Fibroblast of lung (primary cell): ENCODE measurements at places on chromosomes 5 and 9. TPM values are rescaled to one million over a fixed set of nuclear protein-coding genes. Genes with fewer than 3 reads are reported as not detected.

DNA sequence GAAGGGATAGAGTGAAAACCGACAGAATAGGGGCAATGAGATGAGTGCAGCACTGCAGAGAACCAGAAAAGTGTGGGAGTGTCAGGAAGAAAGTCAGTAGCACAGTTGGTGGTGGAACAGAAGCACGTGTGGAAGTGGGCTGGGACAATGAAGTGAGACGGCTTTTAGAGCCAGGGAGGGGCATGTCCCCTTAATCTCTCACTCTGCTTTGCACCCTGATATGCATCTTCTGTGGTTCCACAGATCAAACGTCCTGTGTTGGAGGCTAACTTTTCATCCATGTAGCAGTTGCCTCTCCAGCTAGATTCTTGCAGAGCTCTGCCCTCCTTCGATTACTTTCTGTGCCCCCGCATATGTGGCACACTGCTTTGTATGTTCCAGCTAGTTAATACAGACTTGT, 163.6 kb downstream of the DOCK8 start:
- no peak for DNase-seq

- peak; percentile 20 for DNase-seq
These were observed 200.3 kb downstream of the TLE1 start for GRCh38 chr9:81489046-81489445.

- DNase-seq, result no peak
These were observed 15.0 kb downstream of the S1PR3 start for GRCh38 chr9:89006267-89006666.

DNA sequence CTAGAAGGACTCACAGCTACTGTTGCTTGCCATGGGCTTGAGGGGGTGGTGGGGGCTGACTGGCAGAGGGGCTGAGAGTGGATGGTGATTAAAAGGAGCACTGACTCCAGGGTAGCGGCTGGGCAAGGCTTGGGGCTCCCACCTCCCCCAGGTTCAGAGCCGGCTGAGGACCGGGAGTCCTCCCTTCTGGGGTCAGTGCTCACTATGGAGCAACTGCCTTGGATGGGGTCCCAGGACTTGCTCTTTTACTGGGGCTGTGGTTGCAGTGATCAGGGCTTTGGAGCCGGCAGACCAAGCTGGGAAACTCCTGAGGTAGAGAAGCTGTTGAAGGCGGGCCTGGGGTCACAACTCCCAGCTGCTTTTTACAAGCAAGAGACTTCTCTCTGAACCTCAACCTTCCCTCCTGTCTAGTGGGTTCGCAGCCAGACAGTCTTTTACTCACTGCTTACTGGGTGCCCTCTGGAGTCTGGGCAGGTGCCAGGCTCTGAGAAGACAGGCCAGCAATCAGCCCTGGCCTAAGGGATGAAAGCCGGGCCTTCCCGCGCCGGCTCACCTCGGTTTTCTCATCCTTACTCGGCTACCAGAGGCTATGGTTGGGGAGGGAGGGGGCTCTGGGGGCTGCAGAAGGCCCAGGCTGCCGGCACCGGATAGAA, 795 bp upstream of the ASS1 start:
- peak; percentile 20 for DNase-seq

DNA sequence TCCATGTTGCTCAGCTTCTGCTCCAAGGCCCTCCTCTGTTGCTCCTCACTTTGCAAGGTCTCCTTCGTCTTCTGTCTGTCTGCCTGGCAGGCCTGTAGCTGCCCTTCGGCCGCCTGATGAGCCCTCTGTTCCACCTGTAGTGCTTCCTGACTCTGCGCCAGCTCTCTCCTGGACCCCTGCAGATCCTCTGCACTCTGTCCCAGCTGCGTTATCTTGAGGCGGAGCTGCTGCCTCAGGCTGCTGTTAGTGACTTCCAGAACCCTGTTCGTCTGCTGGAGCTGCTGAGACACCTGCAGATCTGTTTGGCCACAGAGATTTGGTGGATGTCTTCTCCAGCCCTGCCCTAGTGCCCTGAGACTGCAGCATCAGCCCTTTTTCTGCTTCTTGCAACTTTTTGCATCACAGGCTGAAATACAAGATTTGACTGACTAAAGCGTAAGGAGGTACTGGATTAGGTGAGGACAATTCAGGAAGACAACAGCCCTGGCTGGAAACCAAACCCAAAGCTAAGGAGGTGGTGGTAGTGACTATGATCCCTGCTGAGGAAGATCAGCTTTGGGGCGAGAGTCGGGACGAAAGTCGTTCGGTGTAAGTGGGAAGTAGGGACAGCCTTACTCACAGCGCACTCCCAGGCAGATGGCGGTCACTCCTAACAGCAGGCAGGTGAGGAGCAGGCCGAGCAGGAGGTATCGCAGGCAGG, 2.1 kb downstream of the CD72 start:
- DNase-seq, result no peak

GRCh38 chr5:149271195-149271715, 404 bp upstream of the AFAP1L1 start:
- DNase-seq, result no peak

GRCh38 chr5:82772281-82772680, 304.9 kb downstream of the TMEM167A start:
- DNase-seq, result no peak

DNA sequence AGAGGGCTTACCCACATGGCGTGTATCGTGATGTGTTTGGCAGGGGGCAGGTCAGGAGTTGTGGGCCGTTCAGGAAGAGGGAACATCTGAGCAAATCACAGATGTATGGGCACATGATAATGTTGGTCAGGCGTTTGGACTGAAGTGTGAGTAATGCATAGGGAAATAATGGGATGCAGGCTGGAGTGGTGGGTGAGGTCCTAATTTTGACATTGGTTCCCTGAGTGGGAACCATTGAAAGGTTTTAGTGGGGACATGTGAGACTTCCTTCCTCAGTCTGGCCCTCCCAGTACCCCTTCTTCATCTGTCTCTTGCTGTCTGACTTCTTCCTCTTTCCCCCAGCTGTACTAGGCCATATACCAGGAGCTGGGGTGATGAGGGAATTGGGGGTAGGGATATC, 7.6 kb downstream of the OTULIN start:
- no peak for DNase-seq

DNA sequence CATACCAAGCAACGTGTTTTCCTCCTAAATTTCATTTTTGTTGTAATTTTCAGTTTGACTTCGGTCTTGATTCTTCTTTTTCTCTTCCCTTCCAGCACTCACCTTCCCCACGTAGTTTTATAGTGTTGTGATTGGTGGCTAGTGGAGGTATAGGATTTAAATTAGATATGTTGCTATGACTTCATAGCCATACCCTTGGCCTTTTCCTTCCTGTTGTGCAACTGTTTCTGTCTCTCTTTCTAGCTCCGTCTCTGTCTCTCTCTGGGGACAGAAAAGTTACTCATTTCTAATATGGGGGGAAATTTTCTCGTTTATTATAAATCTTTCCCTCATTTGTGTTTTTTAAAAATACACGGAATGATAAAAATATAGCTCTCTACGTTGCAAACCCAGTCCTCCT, 20.6 kb upstream of the C5orf24 start:
- DNase-seq, result no peak

DNA sequence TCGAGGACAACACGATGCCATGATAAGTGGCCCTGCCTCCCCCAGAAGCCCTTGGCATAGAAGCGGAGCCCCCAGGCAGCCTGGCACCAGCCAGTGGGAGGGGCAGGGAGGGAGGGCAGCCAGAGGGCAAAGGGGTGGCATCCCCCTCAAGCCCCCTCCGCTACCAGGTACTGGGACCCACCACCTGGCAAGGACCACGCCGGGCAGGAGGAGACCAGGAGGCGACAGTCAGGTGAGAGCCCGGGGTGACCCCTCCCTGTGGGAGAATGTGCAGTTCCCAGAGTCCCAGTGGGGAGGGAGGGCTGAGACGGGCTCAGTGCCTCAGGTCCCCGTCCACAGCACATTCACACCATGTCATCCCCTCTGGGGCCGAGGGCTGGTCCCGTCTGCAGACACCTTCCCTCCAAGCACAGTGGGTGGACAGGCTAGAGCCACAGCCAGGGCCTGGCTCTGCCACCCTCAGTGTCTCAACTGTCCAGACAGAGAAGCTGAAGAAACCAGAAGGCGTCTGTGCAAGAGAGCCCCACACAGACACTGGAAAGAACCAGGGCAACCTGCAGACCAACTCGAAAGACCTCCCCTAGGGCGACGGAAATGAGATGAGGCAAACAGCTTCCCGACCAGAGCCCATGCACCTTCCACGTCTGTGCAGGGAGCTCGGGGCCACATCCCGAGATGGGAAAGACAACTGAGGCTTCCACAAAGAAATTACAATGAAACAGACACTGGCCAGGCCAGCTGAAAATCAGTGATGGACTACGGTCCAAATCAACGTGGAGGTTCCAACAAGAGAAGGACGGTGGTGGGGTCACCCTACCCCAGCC, 11.1 kb downstream of the BRD3 start:
- DNase-seq, result no peak

- no peak for DNase-seq
These were observed 211.0 kb upstream of the PANK3 start for GRCh38 chr5:168790002-168790635.

DNA sequence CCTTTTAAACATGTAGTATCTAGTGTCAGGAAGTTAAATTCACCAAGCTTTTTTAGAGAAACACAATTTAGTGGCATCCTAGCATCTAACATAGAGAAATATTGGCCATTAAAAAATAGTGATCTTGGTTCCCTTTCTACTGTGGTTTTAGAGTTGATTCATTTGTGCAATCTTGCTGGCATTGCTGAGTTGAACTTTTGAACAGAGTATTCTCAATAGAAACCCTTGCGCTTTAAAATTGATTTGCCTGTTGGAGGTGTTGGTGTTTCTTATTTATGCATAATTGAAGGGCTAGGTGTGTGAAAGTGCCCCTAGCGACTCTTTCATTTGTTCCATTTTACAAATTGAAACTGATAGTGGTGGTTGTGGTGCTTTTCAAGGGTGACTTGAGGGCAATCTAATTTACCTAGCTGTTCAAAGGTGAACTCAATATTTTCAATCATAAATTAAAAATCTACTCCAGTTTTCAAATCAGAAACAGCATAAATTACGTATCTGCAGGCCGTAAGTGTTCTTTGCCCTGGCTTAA, 73.0 kb upstream of the MPDZ start:
- DNase-seq, result no peak

DNA sequence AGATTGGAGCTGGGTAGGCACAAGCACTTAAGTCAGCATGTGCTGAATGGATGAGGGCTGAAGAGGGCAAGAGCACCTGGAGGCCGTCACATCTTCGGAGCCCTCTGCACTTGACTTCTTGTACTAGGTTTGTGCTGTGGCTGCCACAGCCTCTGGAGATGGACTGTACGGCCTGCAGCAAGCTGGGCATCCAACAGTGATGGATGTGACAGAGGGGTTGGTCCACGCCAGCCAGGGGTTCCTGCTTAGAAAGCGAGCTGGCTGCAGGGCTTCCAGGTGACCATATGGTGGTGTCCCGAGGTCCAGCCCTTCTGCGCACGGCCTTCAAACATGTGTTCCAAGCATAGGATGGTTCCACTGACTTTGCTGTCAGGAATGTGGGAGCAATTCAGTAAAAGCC, 65.1 kb upstream of the PHYKPL start:
- DNase-seq, result no peak

DNA sequence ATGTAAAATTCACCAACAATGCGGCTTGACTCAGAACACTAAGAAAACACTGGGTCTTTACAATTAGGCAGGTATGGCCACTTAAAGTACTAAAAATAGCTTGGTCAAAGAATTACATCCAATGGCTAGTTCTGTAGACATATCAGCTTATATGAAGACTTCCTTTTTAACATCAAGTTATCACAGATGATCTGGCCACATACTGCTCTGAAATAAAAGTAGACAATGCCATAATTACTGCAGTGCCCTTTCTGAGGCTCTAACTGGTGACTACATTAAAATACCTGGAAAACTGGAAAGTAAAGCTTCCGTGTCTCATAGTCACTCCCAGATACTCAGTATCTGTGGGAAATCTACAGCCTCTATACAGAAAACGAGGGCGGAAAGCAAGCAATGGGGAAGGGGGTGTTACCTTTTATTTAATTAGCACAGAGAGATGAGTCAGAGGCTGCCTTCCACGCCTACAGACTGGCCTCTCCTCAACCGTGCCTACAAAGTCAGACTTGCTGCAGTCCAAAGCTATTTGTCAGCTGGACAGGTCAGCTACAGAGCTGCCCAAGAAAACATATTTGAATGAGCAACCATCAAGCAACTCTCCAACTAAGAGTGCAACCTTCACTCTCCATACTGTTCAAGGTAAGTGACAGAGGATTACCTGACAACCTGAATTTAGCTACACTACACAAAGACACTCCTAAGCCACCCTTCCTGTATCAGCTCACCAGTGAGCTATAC, 8.7 kb downstream of the SERINC5 start:
- DNase-seq, result peak; percentile 99

GRCh38 chr9:134358026-134358661, 31.9 kb downstream of the RXRA start:
- no peak for DNase-seq

- DNase-seq, result peak; percentile 97
These were observed 69.5 kb upstream of the RAD23B start for GRCh38 chr9:107213561-107214028.

GRCh38 chr9:135357863-135358551, 121.6 kb upstream of the PPP1R26 start:
- no peak for DNase-seq

PAIP1 gene
- polyA plus RNA-seq, result 101 and 120 TPM in 2 replicates

ZNF483 gene
- 0.53 and 0.70 TPM in 2 replicates for polyA plus RNA-seq

ELAVL2 gene
- 0.02 and 0.03 TPM in 2 replicates for polyA plus RNA-seq

GABRG2 gene
- polyA plus RNA-seq, result not detected in 2 replicates

PPP3R2 gene
- not detected in 2 replicates for polyA plus RNA-seq

ENHO gene
- polyA plus RNA-seq, result 0.07 TPM in 1 of 2 replicates, not detected in the other

LRRC19 gene
- polyA plus RNA-seq, result not detected in 2 replicates

CD74 gene
- polyA plus RNA-seq, result 1.3 and 1.8 TPM in 2 replicates
